ENCODE measurements at places on chromosomes 7 and 10.
A peak's percentile ranks its signal among the peaks of the same experiment; 100 is the strongest.

DNA sequence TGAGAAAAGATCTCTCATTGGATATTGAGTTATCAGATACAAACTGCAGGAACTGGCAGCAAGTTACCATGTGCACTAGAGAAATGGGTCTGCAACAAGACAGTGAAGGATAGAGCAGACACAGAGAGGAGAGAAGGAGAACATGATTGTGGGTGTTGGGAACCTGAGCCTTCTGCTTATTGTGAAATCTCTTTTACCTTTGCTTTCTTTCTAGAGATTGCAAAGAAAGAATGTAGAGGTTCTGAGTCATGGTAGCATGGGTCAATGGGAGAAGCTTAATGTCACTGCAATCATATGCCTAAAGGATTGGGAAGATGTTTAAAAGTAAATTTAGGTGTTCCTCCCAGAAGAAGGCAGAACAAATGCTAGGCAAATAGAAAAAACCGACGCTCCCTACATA lies 821.4 kb downstream of the CCSER2 start:
- DNase-seq: no peak

DNA sequence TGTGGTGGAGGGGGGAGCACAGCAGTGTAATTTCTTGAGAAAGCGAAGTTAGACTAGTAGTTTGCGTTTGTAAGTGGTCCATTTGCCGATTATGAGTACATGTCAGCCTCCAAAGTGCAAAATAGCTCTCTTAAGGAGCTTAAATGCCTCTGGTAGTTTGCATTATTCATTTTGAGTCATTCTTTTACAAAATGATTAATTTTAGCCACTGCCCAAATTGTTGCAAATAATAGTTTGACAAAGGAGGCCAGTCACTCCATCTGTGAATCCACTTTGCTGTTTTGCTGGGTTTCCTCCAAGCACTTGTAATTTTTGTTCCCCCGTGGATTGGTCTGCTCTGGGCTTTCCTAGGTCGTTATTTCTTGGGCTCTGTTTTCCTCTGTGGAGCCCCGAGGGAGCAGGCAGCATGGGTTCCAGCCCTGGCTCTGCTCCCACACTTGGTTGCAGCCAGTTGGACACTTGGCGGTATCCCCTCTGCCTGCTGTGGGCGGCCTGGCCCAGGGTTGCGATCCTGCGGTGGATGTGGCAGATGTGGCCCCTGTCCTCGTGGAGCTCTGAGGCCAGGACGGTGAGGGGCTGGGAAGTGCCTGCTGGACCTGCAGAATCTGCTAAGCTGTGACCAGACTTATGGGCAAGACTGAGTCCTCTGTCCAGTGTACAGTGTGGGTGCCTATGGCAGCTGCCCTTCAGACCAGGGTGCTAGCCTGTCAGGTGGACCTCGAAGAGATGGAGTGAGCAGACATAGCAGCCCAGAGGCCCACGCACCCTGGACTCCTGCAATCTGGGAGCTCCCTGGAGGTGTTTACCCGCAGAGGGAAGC lies 129.1 kb upstream of the BTBD16 start:
- no peak for DNase-seq

GRCh38 chr7:108197371-108198091 lies 67.4 kb upstream of the LAMB4 start:
- DNase-seq: no peak

DNA sequence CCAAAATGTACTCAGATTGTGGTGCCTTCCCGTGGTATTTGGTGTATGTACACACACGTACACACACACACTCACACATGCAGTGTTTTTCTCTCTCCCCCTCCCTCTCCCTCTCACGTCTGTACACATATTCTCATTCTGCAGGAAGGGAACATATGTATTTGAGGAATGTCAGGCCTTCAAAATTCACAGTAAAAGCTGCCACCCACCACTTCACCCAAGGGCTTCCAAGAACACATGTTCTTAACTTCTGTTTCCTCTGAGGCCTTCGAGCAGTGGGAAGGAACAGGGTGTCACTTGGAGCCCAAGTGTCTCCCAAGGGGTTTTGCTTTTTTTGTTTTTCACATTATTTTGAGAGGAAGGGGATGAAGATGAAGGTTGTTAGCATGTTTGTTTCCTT lies 198.9 kb downstream of the TCF7L2 start:
- DNase-seq: no peak

- DNase-seq: no peak
These were observed 104.7 kb upstream of the KLF14 start for GRCh38 chr7:130838738-130839137.

- no peak for DNase-seq
These were observed 23.6 kb upstream of the ING3 start for GRCh38 chr7:120926943-120927346.

DNA sequence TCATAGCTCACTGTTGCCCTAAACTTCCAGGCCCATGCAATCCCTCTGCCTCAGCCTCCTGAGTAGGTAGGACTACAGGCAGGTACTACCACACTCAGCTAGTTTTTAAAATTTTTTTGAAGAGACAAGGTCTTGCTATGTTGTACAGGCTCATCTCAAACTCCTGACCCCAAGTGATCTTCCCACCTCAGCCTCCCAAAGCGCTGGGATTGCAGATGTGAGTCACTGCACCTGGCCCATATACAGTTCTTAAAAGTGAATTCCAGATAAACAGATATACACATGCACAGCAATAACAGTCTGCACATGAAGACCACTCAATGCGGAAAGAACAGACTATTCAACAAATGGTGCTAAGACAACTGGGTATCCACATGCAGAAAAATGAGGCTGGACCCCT lies 67.8 kb downstream of the SRPK2 start:
- DNase-seq: no peak

- DNase-seq: no peak
These were observed 508.9 kb downstream of the SUGCT start for GRCh38 chr7:40643664-40644063.

DNA sequence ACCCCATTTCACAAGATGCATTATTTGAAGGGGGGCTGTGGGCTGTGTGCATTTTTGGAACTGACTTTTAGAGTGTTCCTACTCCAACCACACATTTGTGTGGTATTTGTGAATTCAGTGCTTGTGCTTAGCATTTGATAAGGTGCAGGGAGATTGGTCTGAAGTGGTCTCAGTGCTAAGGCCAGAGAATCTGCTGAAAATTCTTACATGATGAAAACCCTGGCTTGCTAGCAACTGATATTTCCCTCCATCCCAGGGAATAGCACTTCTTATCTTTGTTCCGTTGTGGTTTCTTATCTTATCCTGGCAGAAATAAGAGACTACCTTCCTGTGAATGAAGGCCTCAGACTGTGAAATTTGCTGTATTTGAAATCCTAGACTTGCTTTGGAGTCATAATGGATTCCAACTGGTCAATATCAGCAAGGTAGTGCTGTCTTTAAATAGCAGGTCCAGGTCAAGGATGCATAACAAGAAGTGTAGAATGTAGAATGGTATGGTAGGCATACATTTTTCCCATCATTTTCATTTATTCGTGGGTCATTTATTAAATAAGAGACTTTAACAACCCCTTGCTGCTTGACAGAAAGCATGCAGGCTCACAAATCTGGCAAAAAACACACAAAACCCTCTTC lies 986.9 kb downstream of the REEP3 start:
- DNase-seq: peak; percentile 94

DNA sequence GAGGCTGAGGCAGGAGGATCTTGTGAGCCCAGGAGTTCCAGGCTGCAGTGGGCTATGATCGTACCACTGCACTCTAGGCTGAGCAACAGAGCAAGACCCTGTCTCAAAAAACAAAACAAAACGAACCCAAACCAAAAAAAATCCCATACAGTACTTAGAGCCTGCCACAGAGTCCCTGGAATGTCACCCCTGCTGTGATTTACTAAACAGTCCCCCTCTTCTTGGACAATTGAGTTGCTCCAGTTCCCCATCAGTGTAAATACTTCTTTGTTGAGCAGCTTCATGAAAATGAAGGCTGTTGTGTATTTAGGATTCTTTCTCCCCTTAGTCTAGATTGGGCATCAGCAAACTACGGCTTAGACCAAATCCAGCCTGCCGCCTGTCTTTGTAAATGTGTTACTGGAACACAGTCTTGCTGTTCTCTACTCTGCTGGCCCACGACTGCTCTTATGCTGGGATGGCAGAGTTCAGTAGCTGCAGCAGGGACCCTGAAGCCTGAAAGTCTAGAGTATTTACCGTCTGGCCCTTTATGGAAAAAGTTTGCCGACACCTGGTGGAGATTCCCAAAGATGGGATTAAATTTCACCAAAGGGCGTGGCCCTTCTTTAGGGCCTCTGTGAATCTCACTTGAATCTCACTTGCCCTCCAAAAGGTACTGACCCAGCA lies 57.8 kb downstream of the PALD1 start:
- no peak for DNase-seq

DNA sequence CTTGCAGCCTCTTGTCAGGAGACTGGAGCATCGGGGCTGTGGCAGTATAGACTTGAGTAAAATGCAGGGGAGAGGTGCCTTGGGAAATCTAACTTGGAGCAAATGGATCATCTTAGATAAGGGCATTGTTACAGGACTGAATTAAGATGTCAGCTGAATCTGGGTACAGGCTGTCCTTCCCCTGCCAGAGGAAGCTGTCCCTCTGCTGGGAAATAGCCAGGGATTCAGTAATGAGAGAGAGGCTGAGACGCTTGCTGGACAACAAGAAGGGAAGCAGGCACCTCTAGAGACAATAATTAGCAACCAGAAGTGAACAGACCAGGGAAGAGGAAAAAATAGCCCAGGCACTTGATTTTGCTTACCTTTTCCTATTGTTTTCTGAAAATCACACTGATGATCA lies 20.7 kb upstream of the RAPGEF5 start:
- DNase-seq: no peak

- no peak for DNase-seq
These were observed 67.9 kb upstream of the SMNDC1 start for GRCh38 chr10:110372656-110373055.

DNA sequence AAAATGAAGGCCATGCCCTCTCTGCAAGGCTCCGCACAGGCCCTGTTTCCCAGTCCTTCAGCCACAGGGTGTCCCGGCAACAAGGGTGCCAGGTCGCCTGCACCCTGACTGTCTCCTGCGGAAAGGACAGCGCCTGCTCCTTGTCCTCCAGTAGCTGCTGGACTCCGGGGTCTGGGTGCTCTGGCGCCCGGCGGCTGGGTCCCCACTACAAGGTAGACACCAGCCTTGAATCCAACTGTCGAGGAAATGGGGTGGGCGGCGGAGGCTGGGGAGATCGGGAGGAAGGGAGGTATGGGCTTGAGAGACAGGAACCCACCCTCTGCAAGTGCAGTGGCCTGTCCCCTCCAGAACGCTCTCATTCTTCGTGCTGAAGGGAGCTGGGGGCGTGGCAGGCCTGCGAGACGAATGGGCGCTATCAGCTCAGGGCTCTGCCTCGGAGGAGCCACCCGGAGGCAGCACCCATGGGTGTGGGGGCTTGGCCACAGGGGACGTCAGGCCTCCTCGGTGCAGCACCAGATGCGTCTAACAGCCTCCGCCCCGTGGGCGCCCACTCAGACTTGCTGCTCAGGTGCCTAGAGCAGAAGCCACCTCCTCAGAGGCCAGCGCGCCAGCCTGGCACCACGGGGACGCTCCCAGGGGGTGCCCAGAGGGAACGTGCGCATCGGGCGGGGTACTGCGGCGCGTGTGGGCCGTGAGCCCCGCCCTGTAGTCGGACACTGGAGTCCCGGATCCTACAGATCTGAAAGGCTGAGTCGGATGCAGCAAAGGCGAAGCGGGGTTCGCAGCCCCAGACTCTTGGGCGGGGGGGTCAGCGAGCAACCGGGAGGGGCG lies 15.6 kb downstream of the ADAM8 start:
- DNase-seq: peak; percentile 56

DNA sequence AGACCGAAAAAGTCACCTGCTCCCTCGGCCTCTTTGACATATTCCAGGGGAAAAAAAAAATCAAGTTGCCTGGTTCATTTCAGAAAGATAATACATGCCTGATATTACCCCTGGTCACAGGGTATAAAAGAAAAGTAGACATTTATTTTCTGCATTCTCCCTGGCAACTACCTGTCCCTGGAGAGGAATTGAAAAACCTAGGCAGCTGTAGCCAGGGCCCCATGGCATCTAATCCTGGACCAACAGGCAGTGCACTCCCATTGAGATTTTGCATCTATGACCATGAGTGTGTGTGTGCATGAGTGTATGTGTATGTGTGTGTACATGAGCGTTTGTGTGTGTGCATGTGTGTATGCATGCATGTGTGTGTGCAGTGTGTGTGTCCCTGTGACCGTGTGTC lies 338.2 kb upstream of the PFKP start:
- no peak for DNase-seq

DNA sequence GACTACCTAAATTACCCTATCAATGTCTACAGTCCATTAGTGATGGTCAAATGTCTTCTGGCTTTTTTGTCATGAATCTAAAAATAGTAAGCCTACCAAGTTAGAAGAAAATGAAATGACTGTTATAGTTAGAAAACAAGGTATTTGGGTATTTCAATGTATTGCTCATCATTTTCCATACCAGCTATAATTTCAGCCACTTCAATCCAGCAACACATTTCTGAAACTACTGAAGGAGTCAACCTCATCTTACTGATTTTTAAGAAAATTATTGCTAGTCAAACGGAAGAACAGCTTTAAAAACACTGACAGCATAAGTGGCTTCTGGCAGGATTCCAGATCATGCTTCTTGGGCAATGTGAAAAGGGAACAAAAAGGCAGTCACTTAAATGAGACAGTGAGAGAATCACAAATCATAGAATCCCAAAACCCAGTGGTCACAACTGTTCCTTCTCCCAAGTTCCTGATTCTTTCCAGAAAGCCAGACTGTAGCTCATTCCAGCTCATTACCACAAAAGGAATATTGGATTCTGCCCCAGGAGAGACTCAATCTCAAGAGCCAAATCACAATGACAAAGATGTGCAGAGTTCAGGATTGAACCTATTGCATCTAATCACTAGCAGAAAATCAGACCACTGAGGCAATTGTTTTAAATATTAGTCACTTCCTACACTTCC lies 61.2 kb upstream of the LRRN3 start:
- peak; percentile 39 for DNase-seq

GRCh38 chr7:50554431-50555322 lies 10.5 kb downstream of the DDC start:
- no peak for DNase-seq

DNA sequence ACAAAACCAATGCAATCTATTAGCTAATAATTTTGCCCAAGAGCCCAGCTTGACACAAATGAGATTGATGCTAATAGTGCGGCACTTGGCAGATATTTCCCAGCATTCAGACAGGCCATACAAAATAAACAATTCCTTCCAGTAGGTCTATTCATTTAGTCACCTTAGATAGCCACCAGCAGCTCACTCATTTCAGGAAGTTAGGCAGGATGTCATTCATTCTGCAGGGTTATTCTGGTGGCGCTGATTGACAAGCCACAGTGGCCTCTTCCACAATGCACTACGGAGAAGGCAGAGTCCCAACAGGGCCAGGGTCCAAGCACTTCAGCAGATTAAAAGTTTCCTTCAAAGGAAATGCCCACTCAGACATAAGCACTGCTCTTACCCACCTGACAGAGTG lies 55.8 kb downstream of the PIK3AP1 start:
- DNase-seq: no peak

DNA sequence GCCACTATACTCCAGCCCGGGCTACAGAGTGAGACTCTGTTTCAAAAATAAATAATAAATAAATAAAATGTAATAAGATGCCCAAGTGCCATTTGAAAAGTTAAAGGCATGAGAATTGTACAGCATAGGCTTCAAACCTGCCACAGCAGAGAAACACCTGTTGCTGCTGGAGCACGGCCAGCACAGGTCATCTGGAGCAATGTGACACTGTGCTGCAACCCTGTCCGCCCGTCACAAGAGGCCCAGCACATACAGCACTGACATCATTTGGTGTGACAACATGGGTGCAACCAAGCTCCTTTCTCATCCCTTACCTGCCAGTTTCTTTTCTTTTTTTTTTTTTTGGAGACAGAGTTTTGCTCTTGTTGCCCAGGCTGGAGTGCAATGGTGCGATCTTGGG lies 1.3 kb downstream of the RFC2 start:
- DNase-seq: no peak

Data from lung (tissue), 17 donors.